B cell (primary cell): ENCODE measurements at places on chromosomes 4 and X.

DNA sequence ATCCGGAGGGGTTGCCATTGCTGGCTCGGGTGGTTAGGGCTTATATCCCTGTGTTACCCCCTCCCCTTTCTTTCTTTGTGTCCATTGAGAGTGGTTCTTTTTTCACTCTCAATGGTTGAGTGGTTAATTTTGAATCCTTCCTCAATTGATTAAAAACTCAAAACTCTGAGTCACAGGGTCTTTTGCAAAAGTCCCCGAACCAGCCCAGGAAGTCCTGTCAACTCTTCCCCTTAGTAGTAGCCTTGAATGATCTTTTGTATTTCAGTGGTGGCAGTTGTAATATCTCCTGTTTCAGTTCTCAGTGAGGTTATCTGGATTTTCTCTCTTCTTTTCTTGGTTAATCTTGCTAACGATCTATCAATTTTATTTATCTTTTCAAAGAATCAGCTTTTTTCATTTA lies 170.0 kb upstream of the GYPA start:
- DNase-seq: no peak

DNA sequence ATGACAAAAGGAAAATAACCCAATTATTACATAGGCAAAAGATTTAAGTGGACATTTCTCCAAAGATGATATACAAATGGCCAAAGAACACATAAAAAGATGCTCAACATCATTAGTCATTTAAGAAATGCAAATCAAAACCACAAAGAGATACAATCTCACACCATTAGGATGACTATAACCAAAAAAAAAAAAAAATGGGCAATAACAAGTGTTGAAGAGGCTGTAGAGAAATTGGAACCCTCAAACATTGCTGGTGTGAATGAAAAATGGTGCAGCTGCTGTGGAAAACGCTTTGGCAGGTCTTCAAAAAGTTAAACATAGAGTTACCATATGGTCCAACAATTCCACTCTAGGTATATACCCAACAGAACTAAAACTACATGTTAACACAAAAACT lies 5.6 kb upstream of the PRDX4 start:
- no peak for DNase-seq

- no peak for DNase-seq
Measured at GRCh38 chr4:145035494-145036136, 62.4 kb downstream of the ANAPC10 start.

DNA sequence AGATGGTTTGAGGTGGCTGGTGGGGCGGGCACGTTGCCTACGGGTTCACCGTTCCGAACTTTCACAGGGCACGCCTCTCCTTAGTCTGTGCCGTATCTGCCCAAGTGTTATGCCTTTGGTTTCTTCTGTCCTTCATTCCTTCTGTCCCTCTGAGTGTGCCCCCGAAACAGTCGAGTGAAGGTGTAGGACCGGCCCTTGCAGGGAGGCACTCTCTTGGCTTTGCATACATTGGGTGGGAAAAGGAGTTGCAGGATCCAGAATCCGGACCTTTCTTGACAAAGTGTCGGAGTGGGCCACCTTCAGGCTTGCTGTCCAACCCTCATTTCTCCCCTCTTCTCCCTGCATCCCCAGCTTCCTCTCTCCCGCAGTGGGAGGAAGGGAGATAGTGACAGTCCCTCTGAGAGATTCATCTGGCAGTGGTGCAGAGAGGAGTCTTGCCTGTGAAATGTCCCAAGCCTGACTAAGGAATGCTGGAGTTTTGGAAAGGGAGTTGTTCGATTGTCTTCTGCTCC lies 569 bp downstream of the ARFIP1 start:
- no peak for DNase-seq

- DNase-seq: no peak
Measured at GRCh38 chr4:47372561-47372960, 90.9 kb downstream of the COMMD8 start.

DNA sequence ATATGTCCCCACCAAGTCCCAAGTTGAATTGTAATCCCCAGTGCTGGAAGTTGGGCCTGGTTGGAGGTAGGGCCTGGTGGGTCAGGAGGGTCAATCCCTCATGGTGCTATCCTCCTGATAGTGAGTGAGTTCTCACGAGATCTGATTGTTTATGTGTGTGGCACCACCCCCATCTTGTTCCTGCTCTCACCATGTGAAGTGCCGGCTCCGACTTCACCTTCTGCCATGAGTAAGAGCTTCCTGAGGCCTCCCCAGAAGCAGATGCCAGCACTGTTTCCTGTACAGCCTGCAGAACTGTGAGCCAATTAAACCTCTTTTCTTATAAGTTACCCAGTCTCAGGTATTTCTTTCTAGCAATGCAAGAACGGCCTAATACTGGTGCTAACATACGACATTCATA lies 22.7 kb upstream of the TMEM33 start:
- DNase-seq: no peak

- DNase-seq: no peak
Measured at GRCh38 chrX:154304846-154305245, 9.3 kb downstream of the TKTL1 start.

DNA sequence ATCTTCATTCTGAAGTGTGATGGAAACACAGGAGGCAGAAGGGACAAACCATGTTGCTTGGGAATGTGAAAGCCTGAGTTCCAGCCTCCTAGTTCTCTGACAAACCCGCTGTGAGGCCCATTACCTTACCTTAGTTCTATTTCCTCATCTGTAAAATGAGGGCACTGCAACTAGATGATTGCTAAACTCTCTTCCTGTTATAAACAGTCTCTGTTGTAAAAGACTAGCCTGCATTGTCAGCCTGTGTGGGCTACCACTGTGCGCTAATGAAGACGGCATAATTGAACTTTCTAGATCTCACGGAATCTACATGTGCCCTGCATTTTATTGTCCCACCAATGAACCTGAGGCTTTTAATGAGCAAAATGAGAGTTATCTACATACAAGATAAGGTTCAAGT lies 147.2 kb downstream of the AFF2 start:
- DNase-seq: no peak
